ENCODE measurements at places on chromosomes 16 and 17. TPM values are rescaled to one million over a fixed set of nuclear protein-coding genes. Genes with fewer than 3 reads are reported as not detected.

GRCh38 chr17:78425429-78425828, 47.0 kb downstream of the PGS1 start:
- no peak overlapping the region for H3K4me3 ChIP-seq
- no peaks in the 10 kb centered on the region for H3K27me3 ChIP-seq
- H3K36me3 ChIP-seq, result peaks cover 45% of the 10 kb centered on the region

GRCh38 chr16:19908921-19909320, 24.3 kb upstream of the GPRC5B start:
- DNase-seq, result no peak
- no peaks in the 10 kb centered on the region for H3K36me3 ChIP-seq
- H3K4me1 ChIP-seq, result peaks cover 16% of the 10 kb centered on the region
- no peak overlapping the region for H3K27ac ChIP-seq
- no peaks in the 10 kb centered on the region for H3K27me3 ChIP-seq
- H3K4me3 ChIP-seq, result no peak overlapping the region

DNA sequence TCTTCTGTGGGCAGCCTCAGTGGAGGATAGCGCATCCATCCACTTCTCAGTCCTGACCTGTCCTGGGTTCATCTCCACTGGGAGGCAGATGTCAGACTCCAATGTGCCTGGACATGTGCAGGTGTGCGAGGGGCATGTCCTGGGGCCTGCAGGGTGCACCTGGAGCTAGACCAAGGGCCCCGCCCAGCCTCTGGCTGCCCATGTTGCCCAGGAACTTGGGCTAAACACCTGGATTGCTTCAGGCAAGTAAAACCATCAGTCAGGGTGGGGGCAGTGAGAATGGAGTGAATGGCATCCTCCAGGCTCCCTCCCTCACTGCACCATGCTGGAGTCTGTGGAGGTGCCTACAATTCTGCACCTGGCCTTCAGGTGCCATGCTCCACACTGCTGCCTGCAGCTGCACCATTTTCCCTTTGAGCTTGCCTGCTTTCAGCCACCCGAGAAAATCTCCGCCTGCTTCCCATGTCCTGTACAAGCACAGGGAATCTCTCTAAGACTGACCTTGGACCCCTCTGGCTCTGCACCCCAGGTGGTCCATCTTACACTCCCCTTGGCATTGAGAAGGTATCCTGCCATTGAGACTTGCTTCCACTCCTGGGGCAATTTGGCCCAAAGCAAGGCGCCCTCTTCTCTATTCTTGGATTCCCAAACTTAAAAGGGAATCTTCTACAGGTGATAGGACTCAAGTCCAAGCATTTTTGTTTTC, 2.1 kb upstream of the MFSD6L start:
- H3K4me1 ChIP-seq, result peaks cover 27% of the 10 kb centered on the region
- no peaks in the 10 kb centered on the region for H3K36me3 ChIP-seq
- H3K27me3 ChIP-seq, result peaks cover 4% of the 10 kb centered on the region
- no peak for DNase-seq
- H3K27ac ChIP-seq, result peak overlapping the region; percentile 32

DNA sequence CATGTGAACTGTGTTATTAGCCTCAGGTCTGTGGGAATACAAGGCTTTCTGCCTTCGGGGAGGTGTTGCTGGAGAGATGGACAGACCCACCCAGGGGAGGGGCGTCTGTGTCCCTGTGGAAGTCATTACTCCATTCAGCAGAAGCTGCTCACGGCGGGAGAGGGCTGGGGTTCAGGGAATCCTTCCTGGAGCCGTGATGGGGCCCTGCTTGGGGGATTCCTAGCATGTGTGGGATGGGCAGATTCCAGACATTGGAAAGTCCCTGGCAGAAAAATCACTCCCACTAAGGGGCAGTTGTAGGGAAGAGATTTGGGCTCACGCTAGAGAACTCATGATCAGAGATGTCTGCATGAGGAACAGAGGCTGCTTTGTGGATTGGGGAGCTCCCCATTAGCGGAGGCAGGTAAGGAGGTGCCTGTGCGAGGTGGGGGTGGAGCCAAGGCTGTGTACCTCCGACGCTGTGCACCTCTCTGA, 56.3 kb upstream of the IL34 start:
- H3K4me1 ChIP-seq, result peaks cover 8% of the 10 kb centered on the region
- no peaks in the 10 kb centered on the region for H3K36me3 ChIP-seq
- no peak overlapping the region for H3K4me3 ChIP-seq

DNA sequence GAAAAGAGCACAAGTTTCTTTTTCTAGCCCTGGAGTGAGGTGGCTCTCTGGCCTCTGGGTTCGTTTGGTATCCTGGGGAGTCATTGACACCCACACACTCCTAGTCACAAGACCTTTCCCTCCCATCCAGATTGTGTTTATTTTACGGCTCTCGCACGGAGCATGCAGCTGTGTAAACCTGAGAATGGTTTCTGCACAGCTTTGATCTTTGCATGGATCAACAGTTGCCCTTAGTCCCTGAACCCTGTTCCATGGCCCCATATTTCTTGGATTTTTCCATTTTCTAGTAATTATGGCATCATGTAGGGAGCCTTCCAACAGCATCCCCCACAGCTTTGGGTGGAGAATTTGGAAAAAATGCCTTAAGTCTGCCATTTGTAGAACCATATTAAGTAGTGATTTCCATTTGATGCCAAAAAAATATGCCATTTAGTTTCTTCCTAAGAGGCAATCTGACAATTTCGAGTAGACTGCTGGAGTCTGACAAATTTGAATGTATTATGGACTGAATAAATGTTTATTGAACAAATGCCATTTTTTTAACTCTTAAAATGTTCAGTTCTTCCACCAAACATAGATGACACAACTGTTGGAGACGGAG, 197.7 kb downstream of the WWOX start:
- DNase-seq, result no peak
- no peaks in the 10 kb centered on the region for H3K36me3 ChIP-seq
- H3K27ac ChIP-seq, result no peak overlapping the region
- peaks cover 3% of the 10 kb centered on the region for H3K4me1 ChIP-seq
- no peak overlapping the region for H3K4me3 ChIP-seq
- H3K27me3 ChIP-seq, result no peaks in the 10 kb centered on the region

DNA sequence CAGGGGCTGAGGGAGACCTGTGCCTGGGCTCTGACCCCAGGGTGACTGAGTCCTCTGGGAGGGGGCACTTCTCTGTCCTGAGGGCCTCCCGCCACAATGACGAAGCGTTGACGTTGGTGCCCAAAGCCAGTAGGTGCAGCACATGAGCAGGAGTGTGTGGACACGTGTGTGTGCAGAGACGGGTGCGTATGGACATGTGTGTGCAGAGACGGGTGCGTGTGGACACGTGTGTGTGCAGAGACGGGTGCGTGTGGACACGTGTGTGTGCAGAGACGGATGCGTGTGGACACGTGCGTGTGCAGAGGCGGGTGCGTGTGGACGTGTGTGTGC, 726 bp upstream of the CD7 start:
- no peak overlapping the region for H3K27ac ChIP-seq
- H3K36me3 ChIP-seq, result no peaks in the 10 kb centered on the region
- H3K4me1 ChIP-seq, result peaks cover 5% of the 10 kb centered on the region
- DNase-seq, result no peak
- H3K4me3 ChIP-seq, result no peak overlapping the region
- 0 out of 2 replicates have a peak, but pooled peaks cover 5% of the 10 kb centered on the region for H3K27me3 ChIP-seq

CCL2 gene
- total RNA-seq, result 2.5 TPM

ALOX12B gene
- total RNA-seq, result 0.72 TPM

CXCL16 gene
- total RNA-seq, result 3.2 TPM

PYY gene
- total RNA-seq, result 0.94 TPM

CD79B gene
- total RNA-seq, result 3.2 TPM
